ENCODE measurements at places on chromosomes 2 and 18. TPM values are rescaled to one million over a fixed set of nuclear protein-coding genes. Genes with fewer than 3 reads are reported as not detected.

The C1GALT1C1L gene
- 1.2 TPM for total RNA-seq

DNA sequence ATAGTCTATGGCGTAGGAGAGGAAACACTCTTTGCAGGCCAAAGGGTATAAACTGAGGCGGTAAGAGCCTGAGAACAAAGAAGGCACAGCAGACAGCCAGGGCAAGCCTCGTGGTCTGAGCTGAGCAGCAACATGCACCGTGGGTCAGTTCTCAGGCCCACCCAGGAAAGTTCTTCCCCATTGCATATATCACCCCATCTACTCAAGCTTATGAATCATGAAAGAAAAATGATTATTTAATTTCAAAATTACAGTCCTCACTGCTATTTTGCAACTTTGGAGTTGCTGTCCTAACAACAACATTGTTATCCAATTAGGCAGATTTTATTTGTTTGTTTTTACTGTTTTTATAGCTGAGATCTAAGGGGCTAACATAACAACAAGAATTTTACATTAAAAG is 54.7 kb upstream of the RIOK3 start:
- DNase-seq, result no peak

The STAT4 gene
- 0.82 TPM for total RNA-seq

GRCh38 chr2:72797740-72798139 is 28.1 kb downstream of the EXOC6B start:
- no peak for DNase-seq

The NEU2 gene
- not detected for total RNA-seq

All from left ventricle myocardium inferior (tissue), 1 donor.